Fibroblast of lung (primary cell): ENCODE measurements at places on chromosomes 12 and 14. TPM values are rescaled to one million over a fixed set of nuclear protein-coding genes. Genes with fewer than 3 reads are reported as not detected.
A peak's percentile ranks its signal among the peaks of the same experiment; 100 is the strongest.

The NRIP2 gene
- under 0.01 and 0.17 TPM in 2 replicates for total RNA-seq

- H3K27ac ChIP-seq: peak overlapping the region; percentile 51
- H3K4me3 ChIP-seq: no peak overlapping the region
- H3K36me3 ChIP-seq: peaks cover 9% of the 10 kb centered on the region
- no peaks in the 10 kb centered on the region for H3K27me3 ChIP-seq
Measured at GRCh38 chr12:56565510-56566101, 44.0 kb downstream of the RBMS2 start.

DNA sequence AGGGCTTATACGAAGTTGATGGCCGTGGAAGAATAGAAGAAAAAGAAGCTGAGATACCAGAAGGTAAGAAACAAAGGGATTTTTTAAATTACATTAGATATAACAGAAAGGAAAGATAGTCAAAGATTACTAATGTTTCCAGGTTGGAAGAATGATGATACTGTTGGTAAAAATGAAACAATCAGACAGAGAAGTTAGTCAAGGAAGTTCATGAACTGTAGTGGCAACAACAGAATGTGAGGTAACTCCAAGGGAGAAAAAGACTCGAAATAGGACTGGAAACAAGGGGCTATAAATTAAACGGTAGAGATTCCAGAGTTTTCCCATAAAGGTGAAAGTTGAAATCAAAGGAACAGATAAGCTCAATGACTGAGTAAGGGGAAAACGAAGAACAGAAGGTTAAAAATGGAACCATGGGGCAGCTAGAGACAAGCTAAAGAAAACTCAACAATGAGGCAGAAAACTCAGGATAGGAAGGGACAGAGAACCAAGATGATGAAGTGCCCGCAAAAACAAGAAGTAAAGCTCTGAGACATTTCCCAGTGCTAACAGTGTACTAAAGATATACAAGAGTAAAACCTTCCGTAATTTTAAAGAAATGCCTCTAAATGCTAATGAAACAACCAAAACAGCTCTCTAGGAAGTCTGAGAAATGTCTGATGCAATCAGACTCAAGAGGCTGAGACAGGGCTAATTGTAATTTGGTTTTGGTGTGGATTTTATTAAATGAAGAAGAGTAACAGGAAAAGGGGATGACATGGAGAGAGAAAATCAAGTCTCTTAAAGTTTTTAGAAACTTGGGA lies 70.0 kb downstream of the PPP2R5E start:
- H3K4me1 ChIP-seq: peaks cover 8% of the 10 kb centered on the region
- no peak overlapping the region for H3K4me3 ChIP-seq
- H3K36me3 ChIP-seq: no peaks in the 10 kb centered on the region
- no peak for DNase-seq
- H3K27ac ChIP-seq: no peak overlapping the region
- H3K27me3 ChIP-seq: no peaks in the 10 kb centered on the region

GRCh38 chr14:87331991-87332390 lies 661.0 kb downstream of the GALC start:
- H3K27me3 ChIP-seq: no peaks in the 10 kb centered on the region
- no peaks in the 10 kb centered on the region for H3K36me3 ChIP-seq

DNA sequence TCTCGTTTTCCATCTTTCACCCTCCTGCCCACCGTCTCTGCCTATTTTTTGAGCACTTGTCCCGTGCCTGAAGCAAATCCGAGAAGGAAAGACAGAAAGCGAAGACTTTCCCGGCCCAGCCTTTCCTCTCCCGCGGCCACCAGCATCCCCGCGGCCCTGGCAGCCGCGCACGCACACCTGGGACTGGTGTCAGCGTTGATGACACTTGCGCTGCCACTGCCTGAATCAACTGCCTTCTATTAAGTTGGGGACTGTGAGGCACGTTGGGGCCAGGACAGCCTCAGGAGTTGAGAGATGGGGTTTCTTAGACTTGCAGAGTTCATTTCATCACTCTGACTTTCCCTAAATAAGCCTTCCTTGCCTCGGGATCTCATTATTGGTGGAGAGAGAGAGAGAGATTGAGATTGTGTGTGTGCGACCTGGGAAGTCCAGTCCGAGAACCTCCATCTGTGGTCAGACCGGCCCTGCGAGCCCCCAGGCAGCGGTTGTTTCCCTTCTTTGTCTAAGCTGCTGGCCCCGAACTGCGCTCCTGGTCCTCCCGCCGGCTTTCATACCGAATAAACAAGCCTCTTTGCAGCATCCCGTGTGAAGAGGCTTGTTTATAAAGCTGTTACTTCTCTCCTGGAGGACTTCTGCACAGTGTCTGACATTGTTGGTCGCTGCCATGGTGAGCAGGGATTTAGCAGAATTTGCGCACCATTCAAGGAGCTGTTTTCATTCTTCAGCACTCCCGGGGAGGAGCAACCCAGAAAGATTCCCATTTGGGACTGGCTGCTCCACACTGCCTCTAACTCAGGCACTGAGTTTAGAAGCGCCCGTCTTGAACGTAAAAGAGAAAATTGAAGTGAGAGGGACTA lies 1.5 kb downstream of the PDZRN4 start:
- no peak overlapping the region for H3K4me3 ChIP-seq
- H3K36me3 ChIP-seq: no peaks in the 10 kb centered on the region
- no peaks in the 10 kb centered on the region for H3K4me1 ChIP-seq
- peaks cover 19% of the 10 kb centered on the region for H3K27me3 ChIP-seq
- no peak for DNase-seq
- no peak overlapping the region for H3K27ac ChIP-seq

The TCL1B gene
- not detected in 2 replicates for total RNA-seq

- H3K27ac ChIP-seq: no peak overlapping the region
- H3K27me3 ChIP-seq: no peaks in the 10 kb centered on the region
- H3K4me3 ChIP-seq: no peak overlapping the region
- H3K4me1 ChIP-seq: no peaks in the 10 kb centered on the region
Measured at GRCh38 chr12:20350495-20350894, 17.8 kb upstream of the PDE3A start.
